ENCODE measurements at places on chromosomes 1 and 21.

GRCh38 chr1:220983877-220984635 is 104.8 kb downstream of the HLX start:
- DNase-seq, result no peak

DNA sequence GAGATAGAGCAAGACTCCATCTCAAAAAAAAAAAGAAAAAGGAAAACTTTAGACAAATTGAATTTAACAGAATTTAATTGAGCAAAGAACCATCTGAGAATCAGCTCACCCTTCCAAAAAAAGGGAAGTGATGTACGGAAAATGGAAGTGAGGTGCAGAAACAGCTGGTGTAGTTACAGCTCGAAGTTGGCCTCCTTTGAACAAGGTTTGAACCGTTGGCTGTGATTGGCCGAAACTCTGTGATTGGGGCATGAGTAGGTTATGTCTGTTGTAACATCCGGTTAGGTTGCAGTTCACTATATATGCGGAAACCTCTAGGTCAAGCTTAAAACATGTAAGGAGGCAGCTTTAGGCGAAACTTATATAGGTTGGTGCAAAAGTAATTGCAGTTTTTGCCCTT is 97.9 kb upstream of the KIF26B start:
- no peak for DNase-seq

GRCh38 chr1:45444609-45445131 is 46.3 kb downstream of the TESK2 start:
- DNase-seq, result no peak

- DNase-seq, result no peak
These were observed 26.0 kb downstream of the ROR1 start for GRCh38 chr1:63799820-63800219.

- no peak for DNase-seq
These were observed 518.9 kb upstream of the NR5A2 start for GRCh38 chr1:199508653-199509052.

DNA sequence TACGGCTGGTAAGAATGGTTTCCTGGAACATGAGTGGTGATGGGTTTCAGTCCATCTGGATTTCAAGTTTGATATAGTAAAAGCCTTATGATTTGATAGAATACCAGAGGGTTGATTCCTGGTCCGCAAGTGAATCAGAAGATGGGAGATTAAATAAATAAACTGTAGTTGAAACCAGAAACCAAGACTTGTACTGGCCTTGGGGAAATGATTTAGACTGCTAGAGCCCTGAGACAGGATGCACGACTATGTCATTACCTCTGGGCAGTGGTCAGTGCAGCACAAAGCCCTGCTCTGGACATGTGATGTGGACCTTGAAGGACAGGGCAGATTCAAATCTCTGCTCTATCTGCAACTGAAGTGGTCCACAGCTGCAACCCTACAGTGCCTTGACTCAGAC is 15.6 kb upstream of the FMOD start:
- DNase-seq, result no peak

GRCh38 chr1:26336477-26337205 is 17.3 kb downstream of the CRYBG2 start:
- DNase-seq, result no peak

DNA sequence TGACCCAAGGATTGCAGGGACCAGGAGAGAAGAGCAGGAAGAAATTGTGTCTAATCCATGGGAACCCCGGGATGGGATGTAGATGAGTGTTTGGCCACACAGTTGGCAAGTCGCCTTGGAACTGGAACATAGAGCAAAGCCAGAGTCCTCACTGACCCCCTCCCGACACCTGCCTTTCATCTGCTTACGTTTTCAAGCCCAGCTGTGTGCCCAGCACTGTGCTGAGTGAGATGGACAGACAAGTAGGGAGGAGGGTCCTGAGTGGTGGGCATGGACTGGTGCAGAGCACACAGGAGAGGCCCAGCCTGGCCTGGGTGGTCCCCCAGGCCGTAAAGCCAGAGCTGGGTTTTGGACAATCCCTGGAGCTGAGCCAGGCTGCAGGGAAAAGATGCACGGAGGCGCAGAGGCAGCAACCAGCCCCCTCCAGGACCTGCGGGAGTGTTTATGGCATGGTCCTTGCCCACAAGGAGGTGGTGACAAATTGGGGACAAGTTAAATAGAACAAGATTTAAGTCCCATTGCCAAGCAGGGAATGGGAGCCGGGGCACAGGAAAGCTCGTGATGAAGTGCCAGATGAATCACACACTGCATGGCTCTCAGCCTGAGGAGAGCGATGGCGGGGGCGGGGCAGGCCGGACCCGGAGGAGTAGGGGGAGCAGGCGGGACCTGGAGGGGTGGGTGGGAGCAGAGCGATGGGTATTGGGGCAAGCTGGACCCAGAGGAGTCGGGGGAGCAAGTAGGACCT is 157.8 kb upstream of the VAMP3 start:
- DNase-seq, result no peak

- DNase-seq, result no peak
These were observed 835 bp downstream of the LRRN2 start for GRCh38 chr1:204684571-204685235.

GRCh38 chr1:39672551-39672947 is 642 bp upstream of the NT5C1A start:
- DNase-seq, result no peak

GRCh38 chr1:119953266-119953998 is 57.1 kb upstream of the ADAM30 start:
- no peak for DNase-seq

DNA sequence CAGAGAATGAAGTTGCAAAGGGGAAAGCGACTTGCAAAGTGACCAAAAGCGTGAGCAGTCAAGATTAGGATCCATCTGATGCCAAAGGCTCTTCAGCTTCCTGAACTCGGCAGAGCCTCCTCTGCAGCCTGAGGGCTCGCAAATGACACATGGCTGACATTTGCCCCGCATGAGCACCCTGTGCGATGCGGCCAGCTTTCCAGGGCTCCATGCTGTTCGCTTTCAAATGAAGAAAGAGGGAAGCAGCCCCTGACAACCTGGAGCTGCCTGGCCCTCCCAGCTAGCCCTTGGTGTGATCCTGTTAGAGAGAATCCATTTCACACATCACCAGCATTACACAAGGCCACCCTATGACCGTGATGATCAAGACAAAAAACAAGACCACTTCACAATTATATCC is 20.2 kb upstream of the FAM131C start:
- no peak for DNase-seq

DNA sequence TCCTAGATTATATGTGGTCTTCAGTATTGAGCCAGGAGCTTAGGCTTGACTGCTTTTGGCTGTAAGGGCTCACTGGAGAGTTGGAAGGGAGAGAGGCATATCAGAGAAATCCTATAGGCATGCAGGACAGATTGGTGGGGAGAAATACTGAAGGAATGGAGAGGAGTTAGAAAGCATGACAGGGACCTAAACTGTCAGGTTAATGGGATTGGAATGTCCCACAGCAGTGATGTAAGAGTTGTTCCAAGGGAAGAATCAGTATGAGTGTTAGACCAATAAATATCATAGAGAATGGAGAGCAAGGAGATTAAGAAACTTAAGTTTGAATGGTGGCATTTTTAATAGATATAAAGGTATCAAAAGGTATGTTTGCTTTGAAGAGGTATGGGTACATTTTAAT is 39.7 kb downstream of the SLC35A3 start:
- no peak for DNase-seq

DNA sequence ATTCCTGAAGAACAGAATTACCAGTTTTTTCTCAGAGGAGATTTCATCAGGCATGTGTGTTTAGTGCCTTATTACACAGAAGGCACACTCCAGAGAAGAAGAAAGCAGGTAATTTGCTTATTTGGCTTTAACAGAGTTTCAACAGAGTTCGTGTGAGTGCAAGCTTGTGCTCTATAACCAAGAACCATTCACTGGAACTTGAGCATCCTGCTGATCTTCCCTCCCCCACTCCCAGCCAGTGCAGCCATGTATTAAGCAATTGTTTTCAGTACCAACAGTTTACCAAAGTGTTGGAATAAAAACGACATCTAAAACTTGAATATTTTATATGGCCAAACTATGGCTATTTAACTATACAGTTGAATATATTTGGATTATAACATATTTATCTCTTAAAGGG is 4.3 kb downstream of the MGST3 start:
- DNase-seq, result no peak

- DNase-seq, result no peak
These were observed 31.6 kb downstream of the PTP4A2 start for GRCh38 chr1:31906557-31906956.

GRCh38 chr1:92910081-92910480 is 51.2 kb downstream of the DIPK1A start:
- DNase-seq, result no peak

DNA sequence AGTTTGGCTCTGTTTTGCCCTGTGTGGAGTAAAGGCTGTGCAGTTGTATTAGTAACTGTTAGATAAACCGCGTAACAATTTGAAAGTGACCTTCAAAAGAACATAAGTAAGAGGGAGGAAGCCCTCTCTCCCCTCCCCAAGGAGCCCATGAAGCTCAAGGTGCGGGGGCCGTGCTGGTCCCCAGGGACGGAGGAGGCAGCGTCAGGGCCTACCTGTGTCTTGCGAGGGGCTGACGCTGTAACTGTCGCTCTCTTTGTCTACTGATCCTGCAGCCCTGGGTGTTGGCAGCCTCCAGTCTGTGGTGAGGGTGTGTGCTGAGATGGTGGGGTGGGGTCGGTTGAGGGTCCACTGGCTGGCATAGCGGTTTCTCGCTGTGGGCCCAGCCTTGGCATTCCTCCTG is 176.6 kb downstream of the PCP4 start:
- DNase-seq, result no peak

GRCh38 chr1:100219883-100220282 is 29.8 kb downstream of the DBT start:
- DNase-seq, result no peak

DNA sequence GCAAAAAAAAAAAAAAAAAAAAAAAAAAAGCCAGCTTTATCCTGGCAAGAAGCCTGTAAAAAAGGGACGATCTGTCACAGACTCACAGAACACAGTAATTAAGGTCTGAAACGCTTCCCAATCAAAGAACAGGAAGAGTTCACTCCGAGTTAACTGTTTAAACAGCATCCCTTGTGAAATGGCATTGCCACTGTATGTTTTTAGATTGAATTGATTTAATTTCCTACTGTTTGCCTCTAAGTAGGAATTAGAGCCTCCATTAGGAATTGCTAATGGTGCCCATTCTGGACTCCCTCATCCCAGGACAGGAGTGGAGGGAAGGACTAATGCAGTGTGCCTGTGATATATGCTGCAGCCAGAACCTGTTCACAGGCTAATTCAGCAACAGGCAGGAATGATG is 370.8 kb downstream of the RWDD3 start:
- no peak for DNase-seq

- DNase-seq, result no peak
These were observed 755 bp downstream of the SCMH1 start for GRCh38 chr1:41241354-41241748.

DNA sequence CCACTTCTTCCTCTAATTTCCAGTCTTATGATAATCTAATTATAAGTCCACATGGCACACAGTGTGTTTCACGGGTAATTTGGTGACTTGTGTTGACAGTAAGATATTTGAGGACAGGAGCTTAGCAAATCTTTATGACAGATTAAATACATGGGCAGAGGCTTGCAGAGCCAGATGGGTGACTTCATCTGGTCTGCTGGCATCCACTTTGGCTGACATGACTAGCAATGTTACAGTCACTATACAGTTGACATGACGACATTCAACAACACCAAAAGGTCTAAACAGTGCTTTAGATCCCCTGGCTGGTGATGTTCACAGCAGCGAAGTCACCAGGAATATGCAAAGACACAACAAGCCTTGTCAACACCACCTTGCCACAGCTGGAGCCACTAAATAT is 147.2 kb downstream of the ETS2 start:
- DNase-seq, result no peak

DNA sequence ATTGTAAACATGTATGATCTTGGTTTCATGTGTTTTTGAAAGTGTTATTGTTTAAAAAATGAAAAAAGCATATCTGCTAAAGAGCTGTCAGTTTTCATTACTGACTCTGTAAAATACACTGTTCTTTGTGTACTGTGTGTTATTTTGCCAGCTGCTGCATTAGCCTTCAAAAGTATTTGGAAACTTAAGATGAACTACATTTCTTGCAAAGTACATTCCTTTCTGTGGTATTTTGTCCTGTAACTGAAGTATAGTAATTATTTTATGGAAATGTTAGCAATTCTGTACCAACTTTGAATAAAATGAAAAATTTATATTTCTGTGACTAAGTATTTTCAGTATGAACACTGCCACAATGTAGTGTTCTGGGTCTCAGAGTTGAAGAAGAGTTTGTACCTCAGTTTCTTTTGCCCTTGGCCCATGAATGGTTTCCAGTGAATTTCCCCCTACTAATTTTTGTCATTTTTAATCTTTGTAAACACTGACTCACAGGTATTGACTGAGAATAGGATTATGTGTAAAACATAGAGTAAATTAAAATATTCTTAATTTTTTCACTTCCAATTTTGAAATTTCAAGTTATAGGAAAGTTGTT is 32.7 kb downstream of the MRPS6 start:
- no peak for DNase-seq

DNA sequence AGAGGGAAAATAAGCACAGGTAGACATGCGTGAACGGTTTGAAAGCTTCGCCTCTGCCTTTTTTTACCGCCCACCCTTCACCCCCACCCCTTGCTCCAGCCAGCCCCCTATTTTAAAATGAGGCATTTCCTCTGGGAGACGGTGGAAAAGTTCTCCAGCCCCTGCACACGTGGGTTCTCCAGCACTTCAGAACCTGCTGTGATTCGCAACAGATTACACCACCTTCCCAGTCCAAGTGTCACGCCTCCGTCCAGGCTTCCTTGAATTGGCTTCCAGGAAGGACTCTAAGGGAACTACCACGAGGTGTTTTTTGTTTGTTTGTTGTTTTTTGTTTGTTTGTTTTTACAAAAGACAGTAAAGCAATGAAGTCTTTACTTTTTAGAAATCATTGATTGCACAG is 2.6 kb downstream of the LRRC7 start:
- DNase-seq, result no peak

- no peak for DNase-seq
These were observed 86.4 kb downstream of the MIS18A start for GRCh38 chr21:32192291-32193097.

- no peak for DNase-seq
These were observed 555.2 kb downstream of the PLPP3 start for GRCh38 chr1:56024155-56024554.

- no peak for DNase-seq
These were observed 15.9 kb downstream of the PALMD start for GRCh38 chr1:99661780-99662179.
